ENCODE measurements at places on chromosomes 3 and 15.
A peak's percentile ranks its signal among the peaks of the same experiment; 100 is the strongest.

- DNase-seq, result no peak
Measured at GRCh38 chr3:27746838-27747237, 24.7 kb upstream of the EOMES start.

- no peak for DNase-seq
Measured at GRCh38 chr3:56269755-56270535, 198.3 kb downstream of the ERC2 start.

DNA sequence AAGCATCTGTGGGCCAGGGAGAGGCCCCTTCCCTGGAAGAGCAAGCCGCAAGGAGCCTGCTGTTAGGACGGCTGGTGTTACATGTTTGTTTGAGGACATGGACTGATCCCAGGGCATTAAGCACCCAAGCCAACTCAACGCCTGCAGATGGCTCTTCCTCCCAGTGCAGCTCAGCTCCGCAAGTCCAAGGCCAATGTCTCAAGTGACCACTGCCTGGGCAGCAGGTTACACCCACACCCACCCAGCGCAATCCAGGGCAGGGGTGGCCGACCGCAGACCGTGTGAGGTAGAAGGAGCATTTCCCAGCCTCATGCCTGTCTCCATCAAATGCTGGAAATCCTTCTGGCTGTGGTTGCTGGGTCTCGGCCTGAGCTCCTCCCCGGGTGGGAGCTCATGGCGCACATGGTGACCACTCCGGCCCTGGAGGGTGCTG, 14.5 kb downstream of the GP5 start:
- DNase-seq, result no peak

GRCh38 chr3:177231242-177231641, 34.0 kb upstream of the TBL1XR1 start:
- no peak for DNase-seq

- DNase-seq, result peak; percentile 26
Measured at GRCh38 chr3:186185194-186185787, 76.4 kb upstream of the ETV5 start.

DNA sequence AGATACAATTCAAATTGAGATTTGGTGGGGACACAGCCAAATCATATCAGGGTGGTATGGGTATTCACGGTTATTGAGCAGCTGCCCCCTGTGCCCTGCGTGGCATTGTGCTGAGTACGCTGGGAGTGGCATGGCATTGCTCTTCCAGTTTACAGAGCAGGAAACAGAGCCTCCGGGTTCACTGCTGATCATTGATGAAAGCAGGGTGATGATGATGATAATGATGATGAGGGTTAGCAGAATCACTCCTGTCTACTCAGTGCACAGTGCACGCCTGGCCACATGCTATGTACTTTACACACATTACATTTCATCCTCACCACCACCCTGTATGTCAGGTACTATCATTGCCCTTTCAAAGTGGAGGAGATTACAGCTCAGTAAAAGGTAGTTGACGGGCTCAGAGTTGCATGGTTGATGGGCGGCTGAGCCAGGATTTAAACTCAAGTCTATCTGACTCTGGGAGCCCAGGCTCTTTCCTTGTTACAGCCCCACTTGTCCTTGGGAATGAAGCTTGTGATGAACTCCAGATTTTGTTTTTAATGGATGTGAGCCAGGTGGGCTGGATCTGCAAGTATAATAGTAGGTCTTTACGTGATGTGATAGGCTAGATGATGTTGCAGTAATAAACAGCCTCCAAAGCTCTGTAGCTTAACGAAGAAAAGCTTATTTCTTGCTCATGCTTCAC, 87.6 kb upstream of the MYZAP start:
- DNase-seq, result no peak

GRCh38 chr3:117101697-117102096, 392.1 kb downstream of the TUSC7 start:
- DNase-seq, result no peak

DNA sequence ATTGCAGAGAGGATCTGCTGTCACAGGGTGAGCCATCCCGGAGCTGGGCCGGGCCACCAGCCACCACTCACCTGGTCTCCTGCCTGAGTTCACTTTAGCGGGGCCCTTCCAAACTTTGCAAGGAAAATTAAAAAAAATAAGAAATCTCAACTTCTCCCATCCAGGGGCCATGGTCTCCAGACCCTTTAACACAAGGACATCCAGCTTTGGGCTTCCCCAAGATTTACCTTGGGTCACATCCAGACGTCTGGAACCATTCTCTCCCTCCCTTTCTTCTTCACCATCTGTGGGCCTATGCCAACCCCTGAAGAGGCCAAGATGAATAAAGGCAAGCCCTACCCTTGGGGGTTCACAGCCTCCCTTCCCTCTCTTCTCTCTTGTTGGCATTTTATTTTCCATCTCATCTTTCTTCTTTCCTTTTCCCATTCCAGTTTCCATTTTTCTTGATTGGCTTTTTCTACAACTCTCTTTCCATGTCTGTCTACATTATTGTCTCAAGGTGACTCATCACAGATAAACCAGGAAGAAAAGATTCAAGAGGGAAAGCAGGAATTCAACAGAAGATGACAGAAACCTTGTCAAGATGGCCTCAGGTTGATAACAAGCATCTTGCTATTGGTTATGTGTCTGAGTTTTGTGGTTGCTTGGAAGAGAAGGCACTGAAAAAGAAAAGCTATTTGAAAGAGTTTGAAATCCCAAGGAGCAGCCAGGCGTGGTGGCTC, 49.5 kb downstream of the ITGA11 start:
- no peak for DNase-seq

- DNase-seq, result no peak
Measured at GRCh38 chr3:25663869-25664811, 567 bp downstream of the TOP2B start.

GRCh38 chr3:51510996-51511395, 11.2 kb upstream of the DCAF1 start:
- DNase-seq, result no peak

- DNase-seq, result no peak
Measured at GRCh38 chr3:78022232-78022631, 982.3 kb downstream of the ROBO2 start.

- DNase-seq, result no peak
Measured at GRCh38 chr3:59372346-59372745, 322.5 kb upstream of the CFAP20DC start.

DNA sequence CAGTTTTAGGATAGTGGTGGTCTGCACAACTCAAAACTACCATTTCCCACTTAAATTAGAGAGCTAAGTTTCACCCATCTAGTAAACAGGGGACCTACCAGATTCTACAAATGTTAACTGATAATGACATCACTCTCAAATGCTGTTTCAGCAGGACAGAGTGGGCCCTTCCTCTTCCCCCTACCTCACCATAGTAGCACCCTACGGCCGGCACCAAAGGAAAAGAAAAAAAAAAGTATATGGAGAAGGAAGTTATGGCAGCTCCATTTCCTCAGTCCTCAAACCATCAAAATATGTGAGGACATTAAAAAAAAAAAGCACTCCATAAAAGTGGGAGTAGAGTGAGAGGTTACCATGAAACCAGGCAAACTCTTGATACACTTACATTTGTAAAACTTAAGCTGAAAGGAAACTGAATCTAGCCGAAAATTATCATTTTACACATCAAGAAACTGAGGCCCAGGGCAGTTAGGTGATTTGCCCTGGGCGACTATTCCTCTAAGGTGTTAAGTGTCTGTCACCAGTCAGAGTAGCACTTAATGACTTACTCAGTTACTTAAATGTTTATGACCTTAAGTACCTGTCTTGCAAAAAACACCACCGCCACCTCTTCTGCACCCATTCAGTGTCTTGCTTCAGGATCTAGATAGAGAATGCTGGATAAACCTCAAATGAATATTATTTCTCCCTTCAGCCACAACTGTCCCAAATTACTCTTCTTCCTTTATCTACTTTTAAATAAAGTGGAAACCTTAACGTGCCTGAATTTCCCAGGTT, 2.7 kb downstream of the MSL2 start:
- DNase-seq, result no peak

GRCh38 chr15:72844067-72844466, 60.5 kb upstream of the ADPGK start:
- DNase-seq, result no peak

- DNase-seq, result no peak
Measured at GRCh38 chr15:82910721-82911120, 41.8 kb downstream of the HOMER2 start.

DNA sequence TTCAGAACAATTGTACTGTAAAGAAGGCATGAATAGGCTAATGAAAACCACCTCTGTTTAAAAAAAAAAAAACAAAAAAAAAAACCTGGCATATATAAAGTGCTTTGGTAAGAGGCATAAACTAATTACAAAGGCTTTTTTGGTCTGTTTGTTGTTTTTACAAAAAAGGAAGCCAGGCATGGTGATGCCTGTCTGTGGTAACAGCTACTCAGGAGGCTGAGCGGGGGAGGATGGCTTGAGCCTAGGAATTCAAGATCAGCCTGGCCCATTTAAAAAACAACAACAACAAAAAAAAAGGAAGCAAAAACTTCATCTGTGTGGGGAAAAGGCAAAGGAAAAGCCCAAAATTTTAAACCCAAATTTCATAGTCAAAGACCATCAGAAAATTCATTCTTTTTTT, 47.0 kb downstream of the OSBPL10 start:
- no peak for DNase-seq
